ENCODE measurements at places on chromosomes 1 and 21. TPM values are rescaled to one million over a fixed set of nuclear protein-coding genes. Genes with fewer than 3 reads are reported as not detected.

Gene GRHL3
- 4.6 TPM for polyA plus RNA-seq

Gene IRF6
- 18.6 TPM for polyA plus RNA-seq

Gene HCRTR1
- polyA plus RNA-seq = 0.13 TPM

Gene GJA9
- 0.76 TPM for polyA plus RNA-seq

Gene TENT5C
- polyA plus RNA-seq = 2.9 TPM

Gene BTBD8
- polyA plus RNA-seq = 9.0 TPM

Gene NUDT4B
- polyA plus RNA-seq = 1.8 TPM

Gene GABPA
- 51.0 TPM for polyA plus RNA-seq

Gene LHX8
- polyA plus RNA-seq = not detected

Gene CALML6
- 0.65 TPM for polyA plus RNA-seq

Gene C1orf232
- not detected for polyA plus RNA-seq

Gene TINAGL1
- polyA plus RNA-seq = 31.0 TPM

Gene BRDT
- not detected for polyA plus RNA-seq

Data from left kidney (tissue), 8 donors.